ENCODE measurements at places on chromosomes 1 and 21.
A peak's percentile ranks its signal among the peaks of the same experiment; 100 is the strongest.

DNA sequence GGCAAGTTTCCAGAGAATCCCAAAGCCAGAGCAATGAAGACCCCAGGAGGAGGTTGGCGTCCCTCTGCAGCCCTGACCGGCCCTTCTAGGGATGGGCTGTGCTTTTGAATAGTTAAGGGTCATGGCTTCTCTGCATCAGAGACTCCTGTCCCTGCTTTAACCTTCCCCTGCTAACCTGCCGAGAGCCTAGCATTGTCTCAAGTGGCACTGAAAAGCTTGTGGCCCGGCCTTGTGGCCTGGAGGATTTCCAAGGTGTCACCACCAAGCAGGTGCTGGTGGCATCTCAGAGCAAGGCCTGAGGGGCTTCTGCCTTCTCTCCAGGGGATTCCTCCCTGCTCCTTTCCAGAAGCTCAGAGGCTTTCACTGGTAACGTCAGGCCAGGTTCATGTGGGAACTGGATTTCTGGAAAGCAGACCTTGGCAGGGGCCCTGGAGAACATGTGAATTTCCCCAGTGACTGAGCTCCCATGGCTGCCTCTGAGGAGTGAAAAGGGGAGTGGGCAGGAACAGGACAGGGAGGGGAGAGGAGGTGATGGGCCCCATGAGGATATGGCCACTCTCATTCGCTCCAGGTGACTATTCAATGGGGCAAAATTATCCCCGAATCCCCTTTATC is 409.9 kb downstream of the PTPRU start:
- no peak for DNase-seq

GRCh38 chr1:6523566-6523965 is 30.7 kb downstream of the NOL9 start:
- DNase-seq = no peak

DNA sequence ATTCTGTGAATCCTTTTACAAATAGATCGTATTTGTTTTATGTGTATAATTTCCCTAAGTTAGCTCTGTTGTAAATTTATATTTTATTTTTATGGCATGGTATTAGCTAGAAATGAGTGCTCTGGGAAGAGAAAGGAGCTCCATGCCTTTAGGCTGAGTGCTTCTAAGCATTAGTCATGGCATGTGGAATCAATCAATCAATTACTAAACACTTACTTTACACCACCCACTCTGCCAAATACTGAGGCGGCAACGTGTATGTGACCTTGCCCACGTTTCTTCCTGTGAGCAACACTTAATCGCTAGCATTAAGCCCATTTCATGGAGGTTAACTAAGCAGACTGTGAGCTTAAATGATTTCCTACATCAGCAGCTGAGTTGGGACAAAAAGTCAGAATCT is 7.2 kb upstream of the BECN2 start:
- DNase-seq = no peak

- no peak for DNase-seq
Measured at GRCh38 chr1:239951511-239952140, 140.1 kb upstream of the FMN2 start.

GRCh38 chr1:221011145-221011544 is 131.9 kb downstream of the HLX start:
- no peak for DNase-seq

- no peak for DNase-seq
Measured at GRCh38 chr1:45994423-45994822, 138.0 kb downstream of the PIK3R3 start.

DNA sequence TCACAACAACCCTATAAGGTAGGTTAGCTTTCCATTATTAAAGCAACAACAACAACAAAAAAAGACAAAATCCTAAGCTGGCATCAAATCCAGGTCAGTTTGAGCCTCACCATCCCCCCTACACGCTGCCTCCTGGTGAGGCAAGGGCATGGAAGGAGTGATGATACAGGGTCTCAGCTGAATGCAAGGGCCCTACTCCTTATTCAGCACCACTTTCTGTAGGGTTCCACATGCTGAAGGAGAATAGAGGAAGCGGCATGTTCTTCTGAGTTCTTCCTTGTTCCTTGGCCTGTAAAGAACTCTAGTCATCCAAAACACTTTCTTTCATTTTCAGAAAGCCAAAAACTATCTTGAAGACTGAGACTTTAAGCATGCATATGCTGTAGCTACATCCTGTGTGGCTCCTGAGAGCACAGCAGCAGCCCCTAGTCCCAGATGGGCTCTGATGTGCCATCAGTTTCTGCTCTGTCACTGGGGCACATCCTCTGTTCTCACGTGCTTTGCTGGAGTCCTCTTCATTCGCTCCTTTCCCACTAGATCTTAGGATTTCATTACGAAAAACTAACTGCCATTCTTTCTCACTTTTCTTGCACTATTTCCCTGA is 6.2 kb downstream of the ILDR2 start:
- DNase-seq = no peak

GRCh38 chr1:19204446-19205266 is 5.4 kb downstream of the UBR4 start:
- DNase-seq = no peak

GRCh38 chr1:19036041-19036812 is 79.8 kb upstream of the IFFO2 start:
- DNase-seq = no peak

DNA sequence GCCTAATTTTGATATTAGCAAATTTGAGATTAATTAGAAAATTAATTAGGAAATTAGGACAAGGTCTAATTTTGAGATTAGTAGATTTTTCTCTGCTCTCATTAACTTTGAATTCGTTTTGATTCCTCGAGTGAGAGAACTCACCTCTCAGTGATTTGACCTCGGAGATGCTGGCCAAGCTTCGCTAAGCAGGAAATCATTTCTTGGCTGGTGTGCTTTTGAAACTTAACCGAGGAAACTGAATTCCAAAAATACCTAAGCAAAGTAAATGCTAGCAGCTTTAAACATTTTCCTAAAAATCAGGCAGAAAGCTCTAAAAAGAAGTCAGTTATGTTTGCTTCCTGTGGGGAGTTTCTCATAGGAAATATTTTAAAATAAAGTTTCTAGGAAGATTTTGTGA is 34.9 kb downstream of the CDC14A start:
- DNase-seq = no peak

- no peak for DNase-seq
Measured at GRCh38 chr21:37412603-37413360, 46.2 kb downstream of the DYRK1A start.

DNA sequence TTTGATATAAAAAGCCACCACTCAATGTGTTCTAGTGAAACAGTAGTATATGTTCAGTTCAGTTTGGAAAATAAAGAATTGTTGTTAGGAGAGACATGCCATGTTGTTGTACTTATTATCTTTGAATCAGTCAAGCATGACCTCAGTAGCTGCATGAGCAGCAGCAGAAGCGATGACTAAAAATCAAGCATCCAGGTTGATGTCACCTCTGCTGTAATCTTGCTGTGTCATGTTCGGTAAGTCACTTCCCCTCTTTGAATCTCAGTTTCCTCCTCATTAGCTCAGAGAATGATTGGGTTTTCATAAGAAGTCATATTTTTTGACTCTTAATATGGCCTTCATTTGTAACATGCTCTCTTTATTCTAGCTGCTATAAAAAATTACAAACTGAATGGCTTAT is 428.4 kb upstream of the B3GALT2 start:
- peak; percentile 2 for DNase-seq

DNA sequence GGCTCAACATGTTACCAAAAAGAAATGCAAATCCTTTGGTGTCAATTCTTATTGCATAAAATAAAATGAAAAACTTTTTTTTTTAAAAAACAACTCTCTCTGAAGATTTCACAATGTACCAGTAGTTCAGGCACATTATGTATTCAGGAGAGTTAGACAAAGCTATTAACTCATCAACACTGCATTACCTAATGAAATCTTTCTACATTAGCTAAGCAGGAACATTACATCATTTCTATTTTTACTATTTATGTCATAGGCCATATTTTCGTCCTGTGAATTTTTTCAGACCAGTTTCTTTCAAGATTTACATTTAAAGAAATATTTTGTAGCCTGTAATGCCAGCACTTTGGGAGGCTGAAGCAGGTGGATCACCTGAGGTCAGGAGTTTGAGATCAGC is 366.2 kb downstream of the USH2A start:
- DNase-seq = no peak

GRCh38 chr1:40210511-40211204 is 37.1 kb upstream of the TMCO2 start:
- DNase-seq = no peak

DNA sequence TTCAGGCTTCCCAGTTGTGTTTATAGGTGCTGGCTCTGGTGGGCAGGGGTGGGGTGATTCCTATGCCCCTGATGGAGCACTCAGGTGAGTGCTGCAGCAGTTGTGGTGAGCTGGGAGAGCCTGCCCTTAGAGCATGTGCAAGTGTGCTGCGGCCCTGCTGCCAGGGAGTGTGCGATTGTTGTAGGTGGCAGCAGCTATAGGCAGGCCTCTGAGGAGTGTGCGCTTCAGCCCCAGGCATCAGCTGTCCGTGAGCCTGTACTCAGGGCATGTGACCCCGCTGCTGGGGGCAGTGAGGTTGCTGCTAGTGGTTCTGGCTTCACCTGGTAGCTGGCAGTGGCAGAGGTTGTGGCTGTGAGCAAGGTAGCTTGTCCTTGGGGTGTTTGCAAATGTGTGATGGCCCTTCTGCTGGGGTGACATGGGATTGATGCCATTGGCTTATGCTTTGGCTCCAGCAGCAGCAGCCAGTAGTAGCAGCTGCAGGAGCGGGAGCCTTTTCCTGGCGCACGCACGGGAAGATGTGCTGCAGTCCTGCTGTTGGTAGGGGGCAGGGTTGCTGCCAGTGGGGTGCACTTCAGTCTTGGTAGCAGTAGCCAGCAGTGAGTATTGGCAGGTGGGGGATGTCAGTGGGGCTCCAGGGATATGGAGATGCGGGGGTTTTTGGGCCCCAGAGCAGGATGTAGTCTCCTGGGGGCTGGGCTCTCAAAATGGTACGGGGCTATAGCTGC is 37.7 kb downstream of the SYCP1 start:
- no peak for DNase-seq

DNA sequence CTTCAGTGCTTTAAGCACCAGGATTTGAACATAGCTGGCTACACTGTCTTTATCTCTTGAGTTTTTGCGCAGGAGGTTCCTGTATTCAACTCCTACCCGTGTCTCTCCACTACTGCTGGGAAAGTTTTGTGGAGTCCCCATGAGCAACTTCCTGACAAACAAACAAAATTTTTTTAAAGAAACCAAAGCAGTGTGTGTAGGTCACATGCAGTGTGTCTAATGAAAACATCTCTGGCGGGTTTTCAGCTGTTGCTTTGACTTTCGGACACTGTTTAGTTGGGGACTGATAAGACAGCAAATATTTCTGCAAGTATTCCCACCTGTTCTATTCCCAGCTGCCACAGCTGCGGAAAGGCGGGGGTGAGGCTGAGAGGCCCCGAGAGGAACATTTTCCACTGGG is 2.0 kb downstream of the PSEN2 start:
- no peak for DNase-seq

- no peak for DNase-seq
Measured at GRCh38 chr1:192224396-192224795, 66.1 kb downstream of the RGS18 start.

DNA sequence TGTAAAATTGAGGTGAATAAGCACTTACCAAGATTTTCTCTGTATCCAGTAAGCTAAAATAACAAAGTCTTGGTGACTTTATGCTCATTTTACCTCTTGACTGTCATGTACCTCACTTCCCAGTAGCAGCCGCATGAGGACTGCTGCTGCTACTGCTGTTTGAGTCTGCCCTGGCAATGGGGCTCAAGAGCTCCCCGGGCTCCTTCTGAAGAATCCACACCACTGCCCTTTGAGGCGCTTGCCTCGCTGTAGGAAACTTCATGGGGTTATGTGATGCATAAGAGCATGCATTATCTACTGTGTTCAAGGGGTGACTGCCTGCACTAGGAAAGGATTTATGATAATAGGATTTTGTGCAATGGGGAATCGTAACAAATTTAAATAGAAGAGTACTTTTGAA is 113.5 kb downstream of the NTNG1 start:
- DNase-seq = no peak

DNA sequence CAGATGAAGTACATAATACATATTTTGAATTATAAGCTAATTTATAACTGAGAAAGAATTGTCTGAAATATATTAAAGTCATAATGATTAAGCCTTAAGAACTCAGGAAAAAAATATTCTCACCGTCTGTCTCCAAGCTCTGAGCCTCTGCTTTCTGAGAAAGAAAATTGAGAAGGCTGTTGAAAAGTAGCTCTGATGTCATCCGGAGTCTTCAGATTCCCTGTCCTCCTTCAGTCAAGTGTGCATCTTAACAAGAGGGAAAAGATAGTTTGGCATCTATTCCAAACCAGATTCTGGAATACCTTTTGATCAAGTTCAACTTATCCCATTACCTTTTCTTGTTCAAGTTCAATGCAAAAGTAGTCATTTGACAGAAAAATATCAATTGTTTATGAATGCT is 50.6 kb downstream of the NRIP1 start:
- DNase-seq = no peak

DNA sequence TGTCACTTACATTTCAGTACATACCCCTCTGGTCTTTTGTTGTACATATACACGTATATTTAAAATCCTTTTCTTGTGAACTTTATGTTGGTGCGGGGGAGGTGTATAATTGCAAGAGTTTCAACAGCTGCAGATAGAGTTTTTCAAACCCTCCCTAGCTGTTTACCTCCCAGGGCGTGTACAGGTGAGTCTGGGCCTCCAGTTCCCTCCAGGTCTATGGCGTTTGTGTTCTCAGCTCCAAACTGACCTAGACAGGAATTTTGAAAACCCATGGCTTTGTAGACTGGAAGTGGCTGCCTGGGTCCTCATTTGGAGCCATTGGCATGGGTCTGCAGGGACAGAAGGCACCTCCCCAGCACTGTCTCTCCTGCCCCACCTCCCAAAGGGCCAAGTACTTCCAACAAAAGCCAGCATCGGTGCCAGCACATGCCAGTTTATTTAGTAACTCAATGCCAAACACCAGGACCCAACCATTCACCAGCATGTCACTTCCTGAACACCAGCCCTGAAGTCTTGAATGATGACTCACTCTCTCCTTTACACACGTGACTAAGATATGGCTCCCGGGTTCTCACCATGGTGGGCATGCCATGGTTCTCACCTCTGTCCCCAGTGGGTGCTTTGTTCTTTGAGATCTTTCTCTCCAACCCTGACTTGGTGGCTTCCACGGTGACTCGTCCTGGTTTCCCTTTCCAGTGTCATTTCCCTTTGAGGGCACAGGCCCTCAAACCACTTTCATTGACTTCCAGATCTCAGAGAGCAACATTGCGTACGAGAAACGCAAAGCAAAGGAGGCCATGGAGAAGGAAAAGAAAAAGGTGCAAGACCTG is 57.3 kb upstream of the EFHD2 start:
- DNase-seq = peak; percentile 96

- DNase-seq = no peak
Measured at GRCh38 chr1:60274422-60275290, 201.1 kb upstream of the C1orf87 start.

GRCh38 chr1:5053744-5054143 is 399.3 kb downstream of the AJAP1 start:
- no peak for DNase-seq

GRCh38 chr1:8390707-8391106 is 72.8 kb downstream of the SLC45A1 start:
- no peak for DNase-seq

GRCh38 chr1:202681736-202682420 is 28.4 kb downstream of the SYT2 start:
- DNase-seq = no peak
